Sigmoid colon (tissue), 7 donors: ENCODE measurements at places on chromosomes 2 and 18. TPM values are rescaled to one million over a fixed set of nuclear protein-coding genes. Genes with fewer than 3 reads are reported as not detected.
A peak's percentile ranks its signal among the peaks of the same experiment; 100 is the strongest.

DNA sequence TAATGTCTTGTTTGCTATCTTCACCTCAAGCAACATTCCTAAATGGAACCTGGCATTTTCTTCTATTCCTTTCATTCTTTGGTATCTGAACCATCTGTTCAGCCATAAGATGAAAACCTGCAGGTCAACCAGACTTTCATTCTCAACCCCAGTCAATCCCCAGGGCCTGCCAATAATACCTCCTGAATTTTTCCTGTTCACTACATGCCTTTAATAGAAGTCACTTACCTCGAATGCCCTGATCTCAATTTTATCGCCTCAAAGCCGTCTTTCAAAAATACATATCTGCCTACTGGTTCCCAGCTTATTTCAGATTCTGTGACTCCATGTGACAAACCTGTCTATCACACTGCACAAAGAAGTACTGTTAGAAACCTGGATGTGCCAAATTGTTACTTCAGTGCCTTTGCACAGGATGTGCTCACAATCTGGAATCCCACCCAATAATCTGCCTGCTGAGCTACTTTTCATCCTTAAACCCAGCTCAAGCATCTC lies 22.6 kb downstream of the ST3GAL5 start:
- DNase-seq = no peak

DNA sequence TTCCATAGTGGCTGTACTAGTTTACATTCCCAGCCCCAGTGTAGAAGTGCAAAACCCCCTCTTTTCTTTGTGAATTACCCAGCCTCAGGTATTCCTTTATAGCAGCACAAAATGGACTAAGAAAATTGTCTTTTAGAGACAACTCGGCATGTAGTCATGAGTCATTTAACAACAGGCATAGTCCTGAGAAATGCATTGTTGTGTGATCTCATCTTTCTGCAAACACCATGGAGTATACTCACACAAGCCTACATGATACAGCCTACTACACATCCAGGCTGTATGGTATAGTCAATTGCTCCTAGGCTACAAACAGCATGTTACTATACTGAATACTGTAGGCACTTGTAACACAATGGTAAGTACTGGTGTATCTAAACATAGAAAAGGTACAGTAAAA lies 44.4 kb upstream of the MBP start:
- no peak for DNase-seq

DNA sequence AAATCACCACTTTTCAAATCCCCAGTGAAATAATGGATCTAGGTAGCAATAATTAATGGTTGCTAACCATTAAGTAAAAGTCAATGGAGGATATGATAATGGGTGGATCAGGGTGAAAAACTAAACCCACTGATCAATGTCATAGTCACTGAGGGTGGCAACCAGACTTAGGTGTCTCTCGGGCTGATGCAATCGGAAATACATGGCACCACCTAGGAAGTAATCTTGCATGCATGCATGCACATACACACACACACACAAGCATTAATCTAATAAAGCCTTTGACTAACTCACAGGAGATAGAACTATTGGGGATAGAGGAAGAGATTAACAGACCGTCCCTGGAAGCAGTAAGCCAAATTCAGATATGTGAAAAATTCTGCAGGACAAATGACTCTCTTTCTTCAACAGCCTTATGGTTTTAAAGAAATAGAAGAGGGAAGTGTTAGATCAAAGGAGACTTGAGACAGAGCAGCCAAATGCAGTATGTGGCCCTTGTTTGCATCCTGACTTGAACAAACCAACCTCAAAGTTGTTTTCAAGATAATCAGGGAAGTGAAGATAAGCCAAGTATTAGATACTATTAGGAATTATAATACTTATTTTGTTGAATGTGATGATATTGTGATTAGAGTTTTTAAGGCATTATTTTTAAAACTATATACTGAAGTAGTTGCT lies 186.0 kb upstream of the RMP24 start:
- DNase-seq = no peak

Gene CPLX4
- total RNA-seq = not detected

Gene CHST9
- total RNA-seq = 1.5 TPM

Gene POTEJ
- not detected for total RNA-seq

- no peak for DNase-seq
Observed at GRCh38 chr2:185188656-185189055, 549.9 kb upstream of the FSIP2 start.

GRCh38 chr2:17813010-17813741 lies 3.1 kb upstream of the MSGN1 start:
- DNase-seq = no peak

- no peak for DNase-seq
Observed at GRCh38 chr18:74488864-74489263, 7.3 kb upstream of the CNDP2 start.

DNA sequence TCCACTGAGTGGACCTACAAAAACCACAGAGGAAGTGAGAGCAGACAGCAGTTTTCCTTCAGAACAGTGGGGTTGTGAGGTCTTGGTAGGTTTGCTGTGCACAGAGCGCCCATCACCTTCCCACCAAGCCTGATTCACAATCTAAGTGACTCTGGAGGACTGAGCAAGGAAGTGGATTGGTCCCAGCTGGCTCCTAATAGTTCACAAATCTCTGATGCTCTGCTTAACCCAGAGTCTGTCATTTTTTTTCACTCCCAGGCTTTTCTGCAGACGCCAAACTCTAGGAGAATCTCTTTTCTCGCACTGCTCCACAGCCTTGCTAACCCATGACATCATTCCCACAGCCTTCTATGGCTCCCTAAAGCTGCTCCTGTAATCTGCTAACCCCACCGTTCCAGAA lies 280.4 kb downstream of the C1D start:
- DNase-seq = peak; percentile 71

Gene SLC8A1
- 299 TPM for total RNA-seq

DNA sequence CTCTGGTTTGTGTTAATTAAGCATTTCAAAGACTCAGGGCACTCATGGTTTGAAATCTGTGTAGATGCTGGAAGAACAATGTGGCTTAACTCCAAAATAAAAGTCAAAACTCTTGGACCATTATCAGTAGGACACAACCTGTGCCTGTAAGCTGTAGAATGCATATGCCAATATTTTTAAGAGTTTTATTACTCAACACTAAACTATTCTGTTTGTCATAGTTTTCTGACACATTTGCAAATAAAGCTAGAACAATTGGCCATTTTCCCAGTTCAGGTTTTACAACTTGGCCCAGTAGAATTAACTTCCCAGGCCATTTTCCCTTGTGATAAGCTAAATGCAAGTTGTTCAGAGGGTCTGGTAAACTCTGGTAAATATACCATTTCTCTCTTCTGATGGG lies 713.1 kb downstream of the CBLN2 start:
- no peak for DNase-seq

Gene DNAH7
- 0.41 TPM for total RNA-seq

Gene GPR45
- total RNA-seq = not detected

Gene PSTPIP2
- total RNA-seq = 13.0 TPM

DNA sequence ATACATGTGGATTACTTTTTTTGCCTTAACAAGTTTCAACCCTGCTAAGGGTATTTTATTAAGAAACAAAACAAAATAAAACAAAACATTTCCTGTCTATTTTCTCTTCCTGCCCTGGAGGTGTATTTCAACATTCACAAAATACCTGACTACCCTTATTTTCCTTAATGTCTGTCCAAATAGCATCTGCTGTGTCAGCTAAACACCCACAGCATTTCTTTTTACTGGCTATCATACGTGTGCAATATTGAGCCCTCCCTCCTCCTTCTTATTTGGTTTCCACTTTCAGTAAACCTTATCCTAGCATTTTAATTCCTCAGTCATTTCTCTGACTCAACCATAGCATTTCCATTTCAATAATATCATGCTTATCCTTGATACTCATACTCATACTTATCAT lies 1420.0 kb upstream of the ZEB2 start:
- DNase-seq = no peak
